RPMI7951 (cell line): ENCODE measurements at places on chromosomes 2 and 18.
A peak's percentile ranks its signal among the peaks of the same experiment; 100 is the strongest.

DNA sequence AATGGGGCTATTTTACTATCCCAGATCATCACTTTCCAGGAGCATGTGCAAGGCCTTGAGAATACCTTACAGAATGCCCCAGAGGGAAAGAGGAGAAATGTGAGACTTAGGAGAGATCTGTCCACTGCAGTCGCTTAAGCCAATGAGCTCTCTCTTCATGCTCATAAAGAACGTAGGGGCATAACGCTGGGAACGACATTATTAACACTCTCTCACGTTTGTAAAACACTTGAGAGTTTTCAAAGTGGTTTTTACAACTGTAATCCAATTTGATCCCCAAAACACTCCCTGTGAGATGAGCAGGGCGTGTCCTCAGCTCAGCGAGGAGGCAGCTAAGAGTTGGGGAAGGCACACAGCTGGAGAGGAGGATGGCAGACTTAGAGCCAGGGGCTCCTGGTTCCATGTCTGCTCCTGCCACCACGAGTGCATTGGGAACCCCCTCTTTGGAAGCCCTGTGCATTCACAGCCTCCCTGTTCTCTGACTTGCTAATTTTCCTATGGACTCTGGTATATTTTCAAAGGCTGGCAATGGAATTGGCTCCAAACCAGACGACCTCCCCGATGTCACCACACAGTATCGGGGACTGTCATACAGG is 97.4 kb downstream of the PLB1 start:
- no peak for DNase-seq

DNA sequence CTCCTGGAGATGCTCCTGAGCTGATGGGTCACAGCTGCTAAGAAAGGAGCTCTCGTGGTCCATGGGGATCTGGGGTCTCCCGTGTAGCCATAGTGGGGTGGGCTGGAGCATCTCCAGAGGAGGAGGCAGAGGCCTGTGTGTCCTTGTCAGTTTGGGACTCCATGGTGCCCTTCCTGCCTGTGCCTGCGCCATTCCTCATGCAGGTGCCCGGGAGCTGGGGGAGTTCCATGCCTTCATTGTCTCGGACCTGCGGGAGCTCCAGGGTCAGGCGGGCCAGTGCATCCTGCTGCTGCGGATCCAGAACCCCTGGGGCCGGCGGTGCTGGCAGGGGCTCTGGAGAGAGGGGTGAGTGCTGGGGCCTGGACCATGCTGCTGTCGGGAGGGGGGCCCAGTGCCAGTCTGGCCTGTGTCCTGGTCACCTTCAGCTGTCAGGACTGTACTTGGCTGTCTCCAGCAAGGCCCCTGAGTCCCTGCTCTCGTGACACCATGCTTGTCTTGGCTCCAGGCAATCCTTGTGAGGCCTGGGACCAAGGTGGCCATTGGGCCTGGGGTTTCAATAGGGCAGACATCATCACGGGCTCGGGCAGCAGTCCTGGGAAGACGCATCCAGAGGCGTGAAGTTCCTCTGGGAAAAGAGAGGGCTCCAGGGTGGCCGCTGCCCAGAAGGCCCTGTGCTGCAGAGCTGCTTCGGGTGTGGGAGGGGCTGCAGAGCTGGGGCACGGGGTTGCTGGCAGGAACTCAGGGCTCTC is 7.3 kb downstream of the CAPN10 start:
- DNase-seq: no peak

GRCh38 chr2:9099341-9099751 is 95.9 kb upstream of the MBOAT2 start:
- DNase-seq: peak; percentile 68

DNA sequence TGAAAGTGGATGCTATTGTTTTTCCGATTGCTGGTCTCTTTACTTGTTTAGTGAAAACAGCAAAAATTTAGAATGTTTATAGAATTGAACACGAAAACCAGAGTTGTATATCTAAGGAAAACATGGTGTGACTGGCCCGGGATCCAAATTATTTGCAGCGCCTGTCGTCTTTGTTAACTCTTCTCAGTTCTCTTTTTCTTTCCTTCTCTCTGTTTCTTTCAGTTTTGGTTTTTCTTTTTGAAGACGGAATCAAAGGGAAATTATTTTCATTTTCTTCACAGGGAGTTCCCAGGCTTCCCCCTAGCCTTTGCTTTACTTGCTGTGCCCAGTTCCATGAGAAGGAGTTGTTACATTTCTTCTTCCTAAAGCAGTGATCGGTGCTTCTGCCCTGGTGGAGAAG is 76.0 kb downstream of the AGAP1 start:
- no peak for DNase-seq

- no peak for DNase-seq
Observed at GRCh38 chr18:3554811-3555427, 104.9 kb downstream of the TGIF1 start.

DNA sequence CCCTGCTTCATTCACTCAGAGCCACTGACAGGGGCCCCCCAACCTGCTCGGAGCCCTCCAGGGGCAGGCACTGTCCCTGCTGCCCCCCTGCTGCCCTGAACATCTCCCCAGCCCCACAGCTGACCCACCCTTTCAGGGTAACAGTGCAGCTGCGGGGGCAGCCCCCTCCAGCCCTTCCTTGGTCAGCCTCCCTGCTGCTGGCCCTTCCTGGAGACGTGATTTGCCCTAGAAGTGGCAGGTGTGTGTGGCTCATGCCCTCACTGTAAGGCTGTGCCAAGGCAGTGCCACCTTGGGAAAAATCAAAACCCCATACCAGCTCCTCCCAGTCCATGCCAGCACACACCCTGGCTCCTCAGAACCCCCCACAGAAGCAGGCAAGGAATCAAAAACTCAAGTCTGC is 184.2 kb upstream of the HDAC4 start:
- DNase-seq: no peak

DNA sequence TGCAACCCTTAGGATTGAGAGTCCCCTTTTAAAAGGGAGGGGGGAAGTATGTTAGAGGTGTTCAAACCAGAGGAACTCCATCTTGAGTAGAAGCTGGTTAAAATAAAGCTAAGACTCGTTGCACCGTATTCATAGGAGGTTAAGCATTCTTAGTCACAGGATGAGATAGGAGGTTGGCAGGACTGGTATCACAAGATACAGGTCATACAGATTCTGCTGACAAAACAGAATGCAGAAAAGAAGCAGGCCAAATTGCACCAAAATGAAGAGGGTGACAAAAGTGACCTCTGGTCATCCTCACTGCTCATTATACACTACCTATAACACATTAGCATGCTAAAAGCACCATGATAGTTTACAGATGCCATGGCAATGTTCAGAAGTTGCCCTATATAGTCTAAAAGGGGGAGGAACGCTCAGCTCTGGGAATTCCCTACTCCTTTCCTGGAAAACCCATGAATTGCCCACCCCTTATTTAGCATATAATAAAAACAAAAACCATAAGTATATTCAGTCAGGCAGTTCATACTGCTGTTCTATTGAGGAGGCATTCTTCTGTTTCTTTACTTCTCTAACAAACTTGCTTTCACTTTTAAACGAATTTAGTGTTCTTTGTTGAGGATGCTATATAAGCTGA is 192.2 kb upstream of the NDUFV2 start:
- DNase-seq: no peak

DNA sequence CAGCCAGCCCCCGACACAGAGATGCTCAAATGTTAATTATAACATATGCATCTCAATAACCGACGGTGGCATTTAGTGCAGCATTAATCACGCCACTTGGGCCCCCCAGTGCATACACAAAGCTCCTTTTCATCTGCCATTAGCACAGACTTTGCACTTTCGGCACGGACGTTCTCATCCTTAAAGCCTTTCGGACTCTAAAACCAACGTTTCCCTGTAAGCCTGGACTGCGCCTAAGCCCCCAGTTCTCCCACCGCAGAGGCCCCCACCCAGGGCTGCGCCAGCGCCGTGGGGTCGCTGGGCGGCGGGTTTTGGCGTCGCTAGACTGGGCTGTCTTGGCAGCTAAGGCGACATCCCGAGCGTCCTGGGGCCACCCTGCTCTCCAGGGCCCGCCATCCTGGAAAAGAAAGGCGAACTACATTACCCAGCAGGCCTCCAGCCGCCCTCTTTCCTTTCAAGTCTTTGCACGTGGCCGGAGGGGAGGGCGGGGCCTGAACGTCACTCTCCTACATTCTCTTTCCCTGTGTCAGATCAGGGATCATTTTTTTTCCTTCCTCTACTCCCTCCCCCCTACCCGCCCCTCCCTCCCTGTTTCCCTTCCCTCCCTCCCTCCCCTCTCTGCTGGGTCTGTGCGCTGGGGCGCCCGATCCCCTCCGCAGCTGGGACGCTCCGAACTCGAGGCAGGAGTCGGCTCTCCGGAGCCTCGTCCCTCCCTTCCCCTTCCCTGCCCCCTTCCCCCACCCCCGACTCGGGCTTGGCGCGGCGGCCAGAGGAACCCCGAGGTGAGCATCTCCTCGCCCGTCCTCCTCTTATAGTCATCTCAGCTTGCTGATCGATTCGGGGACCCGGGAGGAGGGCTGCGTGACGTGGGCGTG is at the start of gene CTIF:
Gene CTIF (plus strand): TSS at position 501 of the 875 bp plus-strand sequence. CDS start 80,535 bp downstream, outside the sequence.
- peak; percentile 95 for DNase-seq

- no peak for DNase-seq
Observed at GRCh38 chr2:100537918-100538317, 24.9 kb upstream of the PDCL3 start.

DNA sequence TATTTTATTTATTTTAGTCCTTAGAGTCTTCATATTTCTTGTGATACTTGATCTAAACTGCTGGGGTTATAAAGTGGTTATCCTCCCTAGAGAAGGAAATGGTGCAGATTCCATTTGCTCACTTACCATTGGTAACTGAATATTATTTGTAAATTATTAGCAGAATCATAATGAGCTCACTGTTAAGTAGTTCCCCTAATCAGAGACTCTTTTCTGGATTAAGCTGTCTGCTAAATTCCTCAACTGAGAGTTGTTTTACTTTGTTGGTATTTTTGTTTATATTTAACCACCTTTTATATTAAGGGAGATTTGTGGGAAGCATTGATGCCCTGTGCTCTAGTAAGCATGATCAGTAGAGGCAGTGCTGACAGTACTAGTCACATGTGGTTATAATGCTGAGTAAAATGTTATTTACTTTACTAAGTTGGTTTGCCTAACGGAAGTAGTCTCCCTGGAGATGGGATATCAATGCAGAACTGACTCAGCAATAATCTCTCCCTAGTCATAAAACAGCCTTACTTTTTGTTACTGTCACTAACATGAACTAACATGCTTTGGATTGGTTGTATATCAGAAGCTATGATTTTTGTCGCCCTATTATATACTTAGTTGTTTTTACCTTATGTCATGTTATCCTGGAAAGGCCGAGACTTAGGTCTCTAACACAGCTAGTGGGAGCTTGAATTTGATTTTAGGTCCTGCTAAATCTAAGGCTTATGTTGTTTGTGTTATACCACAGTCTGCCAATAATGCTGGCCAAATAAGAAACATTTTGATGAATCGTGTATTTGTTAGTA is 166.7 kb downstream of the MCFD2 start:
- DNase-seq: peak; percentile 72

GRCh38 chr2:38610851-38611801 is 8.4 kb upstream of the HNRNPLL start:
- DNase-seq: peak; percentile 82

DNA sequence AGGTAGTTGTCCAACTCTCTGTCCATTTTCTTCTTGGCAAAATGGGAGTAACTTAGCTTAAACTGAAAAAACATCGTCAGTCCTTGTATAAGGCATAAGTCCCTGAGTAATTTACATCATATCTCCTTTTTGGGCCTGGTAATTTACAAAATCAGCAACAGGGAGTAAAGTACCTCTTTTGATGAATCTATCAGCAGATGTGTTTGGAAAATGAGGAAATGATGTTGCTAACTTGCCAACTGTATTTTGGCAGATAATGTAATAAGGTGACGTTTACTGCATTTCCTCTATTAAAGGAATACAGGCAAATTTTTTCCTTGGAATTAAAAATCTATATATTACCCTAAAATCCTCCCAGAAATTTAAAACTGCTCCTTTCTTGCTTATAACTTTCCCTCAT is 29.2 kb downstream of the ANKRD44 start:
- DNase-seq: no peak

GRCh38 chr2:222290736-222291484 is 7.9 kb downstream of the PAX3 start:
- peak; percentile 91 for DNase-seq

DNA sequence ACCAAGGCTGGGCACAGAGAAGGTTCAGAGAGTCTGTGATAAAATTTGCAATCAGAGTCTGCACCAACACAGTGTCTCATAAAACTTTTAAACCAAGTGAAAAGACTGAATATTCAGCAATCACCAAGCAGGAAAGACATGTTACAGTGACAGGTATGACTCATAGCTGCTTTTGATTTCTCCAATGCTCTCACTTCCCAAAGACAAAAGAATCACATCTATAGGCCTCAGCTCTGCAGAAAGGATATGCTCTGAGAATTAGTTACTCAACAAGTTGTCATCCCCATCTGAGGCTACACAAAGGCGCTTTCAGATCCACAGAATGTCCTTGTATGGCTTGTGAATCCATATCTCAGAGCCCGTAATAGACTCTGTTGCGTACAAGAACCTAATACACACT is 92.5 kb downstream of the KCNF1 start:
- peak; percentile 54 for DNase-seq

DNA sequence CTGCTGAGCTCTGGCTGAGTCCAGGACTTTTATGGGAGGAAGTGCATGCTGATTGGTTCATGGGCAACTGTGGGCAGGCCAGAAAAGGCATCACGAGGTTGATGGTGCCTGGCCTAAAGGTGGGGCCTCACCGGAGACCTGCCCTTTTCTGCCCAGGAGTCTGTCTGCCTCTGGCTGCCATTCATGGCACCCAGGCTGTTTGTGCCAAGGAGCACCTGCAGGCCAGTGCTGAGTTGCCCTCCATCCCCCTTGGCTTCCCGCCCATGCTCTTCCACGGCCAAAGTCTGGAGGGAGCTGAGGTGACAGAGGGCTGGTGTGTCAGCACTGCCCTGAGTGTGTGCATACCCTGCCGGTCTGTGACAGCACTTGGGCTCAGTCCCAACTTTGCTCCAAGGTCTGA is 123.2 kb downstream of the PTH2R start:
- no peak for DNase-seq

GRCh38 chr18:27793013-27793785 is 383.7 kb downstream of the CDH2 start:
- DNase-seq: no peak

- no peak for DNase-seq
Observed at GRCh38 chr2:171939743-171940071, 17.4 kb downstream of the HAT1 start.

DNA sequence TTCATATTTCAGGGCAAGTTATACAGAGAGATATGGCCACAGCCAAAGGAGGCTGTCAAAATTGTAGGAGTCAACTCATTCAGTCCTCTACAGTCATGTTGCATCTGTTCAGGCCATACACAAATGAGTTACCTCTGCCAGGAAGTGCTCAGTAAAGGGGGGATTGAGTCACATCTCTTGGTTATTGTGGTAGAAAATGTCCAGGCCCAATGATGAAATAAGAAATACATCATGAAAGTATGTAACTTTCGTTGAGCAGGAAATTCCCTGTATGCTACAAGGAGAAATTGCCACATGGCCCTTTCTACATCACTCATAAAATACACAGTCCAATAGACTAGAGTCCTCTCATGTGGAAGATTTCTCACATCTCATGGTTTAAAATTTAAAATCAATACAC is 103.9 kb upstream of the COL3A1 start:
- DNase-seq: peak; percentile 44

GRCh38 chr18:80106482-80107051 is 2.5 kb upstream of the ADNP2 start:
- no peak for DNase-seq

- DNase-seq: no peak
Observed at GRCh38 chr18:23200756-23201155, 65.5 kb downstream of the CABLES1 start.
